Mucosa of descending colon (tissue), 3 donors: ENCODE measurements at places on chromosomes 4 and X. TPM values are rescaled to one million over a fixed set of nuclear protein-coding genes. Genes with fewer than 3 reads are reported as not detected.

The TMPRSS11F gene
- total RNA-seq: not detected

The HELT gene
- total RNA-seq: not detected

The RHOH gene
- 1.9 TPM for total RNA-seq

The TMEM150C gene
- total RNA-seq: 3.4 TPM

GRCh38 chr4:109803924-109804571 is 2.2 kb upstream of the CFI start:
- no peak for DNase-seq

GRCh38 chrX:74408304-74408703 is 13.0 kb upstream of the SLC16A2 start:
- no peak for DNase-seq

GRCh38 chr4:76809594-76810305 is 88.2 kb downstream of the SOWAHB start:
- no peak for DNase-seq

- DNase-seq: no peak
These were observed 292.3 kb upstream of the FSTL5 start for GRCh38 chr4:162456106-162456505.

- no peak for DNase-seq
These were observed 445.9 kb downstream of the TLL1 start for GRCh38 chr4:166318810-166319525.

GRCh38 chrX:119290476-119290875 is 54.4 kb downstream of the PGRMC1 start:
- no peak for DNase-seq

DNA sequence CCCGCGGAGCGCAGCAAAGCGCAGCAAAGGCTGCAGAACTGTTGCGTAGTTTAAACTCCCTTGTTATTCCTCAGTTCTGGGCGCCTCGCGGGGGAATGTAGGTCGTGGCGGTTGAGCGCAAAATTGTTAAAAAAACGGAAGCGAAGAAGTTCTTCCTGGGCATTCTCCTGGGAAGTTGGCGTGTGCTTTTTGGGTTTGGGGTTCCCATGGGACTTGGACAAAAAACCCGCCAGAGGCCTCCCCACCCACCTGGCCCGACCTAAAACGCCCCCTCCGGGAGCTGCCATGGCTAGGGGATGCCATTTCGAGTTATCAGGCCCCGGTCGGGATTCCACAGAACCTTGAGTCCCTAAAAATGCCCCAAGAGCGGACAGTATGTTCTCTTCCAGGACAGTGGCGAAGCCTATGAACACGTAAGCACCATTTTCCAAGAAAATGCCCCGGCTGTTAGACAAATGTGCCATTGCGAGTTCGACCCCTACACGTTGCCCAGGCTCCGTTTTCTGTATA is 8.9 kb downstream of the ZIC3 start:
- no peak for DNase-seq

DNA sequence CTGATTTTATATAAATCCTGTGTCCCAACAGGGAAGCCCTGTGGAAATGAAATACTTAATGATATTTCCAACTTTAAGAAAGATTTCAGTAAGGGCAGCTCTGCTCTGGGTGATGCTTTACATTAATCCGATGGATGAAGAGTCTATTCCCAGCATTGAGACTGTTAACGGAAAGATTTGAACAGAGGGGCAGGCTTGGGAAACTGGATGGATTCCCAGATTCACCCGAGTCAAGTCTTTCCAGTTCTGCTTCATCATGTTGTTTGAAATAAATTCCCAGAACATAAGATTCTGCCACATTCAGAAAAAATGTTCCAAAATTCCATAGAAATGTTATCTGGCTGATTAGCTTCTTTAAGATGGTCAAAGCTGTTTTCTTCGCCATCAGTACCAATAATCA is 246.0 kb downstream of the FBXW7 start:
- DNase-seq: no peak

- no peak for DNase-seq
These were observed 40.7 kb downstream of the MTTP start for GRCh38 chr4:99615170-99615820.

GRCh38 chrX:18797141-18797540 is 89.7 kb downstream of the PPEF1 start:
- no peak for DNase-seq
